Activated CD4-positive, alpha-beta T cell treated with anti-CD3 and anti-CD28 coated beads for 36 hours (primary cell): ENCODE measurements at places on chromosomes 13 and 19. TPM values are rescaled to one million over a fixed set of nuclear protein-coding genes. Genes with fewer than 3 reads are reported as not detected.

DNA sequence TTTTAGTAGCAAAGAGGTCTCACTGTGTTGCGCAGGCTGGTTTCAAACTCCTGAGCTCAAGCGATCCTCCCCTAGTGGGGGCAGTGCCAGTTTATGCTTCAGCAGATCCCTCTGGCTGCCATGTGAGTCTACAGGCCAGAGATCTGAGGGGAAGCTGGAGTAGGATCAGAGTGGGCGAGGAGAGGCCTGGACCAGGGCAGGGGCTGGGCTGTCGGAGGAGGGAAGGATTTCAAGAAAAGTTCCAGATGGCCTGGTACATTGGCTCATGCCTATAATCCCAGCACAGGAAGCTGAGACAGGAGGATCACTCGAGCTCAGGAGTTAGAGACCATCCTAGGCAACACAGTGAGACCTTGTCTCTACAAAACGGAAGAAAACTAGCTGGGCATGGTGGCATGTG lies 9.8 kb downstream of the DHX34 start:
- H3K4me3 ChIP-seq = no peak overlapping the region
- no peak overlapping the region for H3K27ac ChIP-seq
- no peak for DNase-seq

Gene KIR2DL4
- total RNA-seq = not detected

Gene EIF3K
- total RNA-seq = 269 TPM

- peaks cover 6% of the 10 kb centered on the region for H3K4me1 ChIP-seq
- H3K4me3 ChIP-seq = no peak overlapping the region
- no peaks in the 10 kb centered on the region for H3K27me3 ChIP-seq
- H3K27ac ChIP-seq = no peak overlapping the region
- DNase-seq = peak; percentile 62
Measured at GRCh38 chr19:20247016-20247683, 80.1 kb downstream of the ZNF486 start.

GRCh38 chr19:51472607-51473006 lies 5.7 kb upstream of the CEACAM18 start:
- peaks cover 24% of the 10 kb centered on the region for H3K4me1 ChIP-seq
- no peak overlapping the region for H3K4me3 ChIP-seq
- H3K27ac ChIP-seq = no peak overlapping the region
- H3K27me3 ChIP-seq = peaks cover 4% of the 10 kb centered on the region
- no peak for DNase-seq

Gene VAV1
- total RNA-seq = 73.4 TPM

DNA sequence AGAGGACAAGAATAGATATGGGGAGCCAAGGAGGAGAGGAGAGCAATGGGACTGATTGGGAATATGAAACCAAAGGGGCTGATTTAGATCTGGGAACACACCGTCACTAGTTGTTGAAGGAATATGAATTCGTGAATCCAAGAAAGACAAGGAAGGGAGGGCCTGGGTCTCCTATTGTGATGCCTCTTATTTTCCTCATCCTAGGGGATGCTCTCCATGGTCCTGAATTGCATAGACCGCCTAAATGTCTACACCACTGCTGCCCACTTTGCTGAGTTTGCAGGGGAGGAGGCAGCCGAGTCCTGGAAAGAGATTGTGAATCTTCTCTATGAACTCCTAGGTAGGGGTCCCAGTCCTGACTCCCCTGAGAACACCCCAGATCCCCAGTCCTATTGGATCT lies 21.5 kb downstream of the RYR1 start:
- H3K36me3 ChIP-seq = peaks cover 3% of the 10 kb centered on the region
- DNase-seq = no peak
- H3K27ac ChIP-seq = no peak overlapping the region
- peaks cover 3% of the 10 kb centered on the region for H3K27me3 ChIP-seq
- H3K4me3 ChIP-seq = no peak overlapping the region

- DNase-seq = no peak
- no peak overlapping the region for H3K27ac ChIP-seq
- H3K27me3 ChIP-seq = peaks cover 27% of the 10 kb centered on the region
- H3K36me3 ChIP-seq = no peaks in the 10 kb centered on the region
- H3K4me3 ChIP-seq = no peak overlapping the region
Measured at GRCh38 chr13:113856716-113857065, 7.2 kb downstream of the GAS6 start.

- no peaks in the 10 kb centered on the region for H3K4me1 ChIP-seq
- no peak overlapping the region for H3K27ac ChIP-seq
- H3K27me3 ChIP-seq = no peaks in the 10 kb centered on the region
- DNase-seq = no peak
- H3K4me3 ChIP-seq = no peak overlapping the region
Measured at GRCh38 chr13:22893204-22893603, 287.6 kb upstream of the SGCG start.

GRCh38 chr19:55086730-55087541 lies 11.3 kb downstream of the EPS8L1 start:
- H3K4me1 ChIP-seq = peaks cover 22% of the 10 kb centered on the region
- peak; percentile 71 for DNase-seq
- no peak overlapping the region for H3K27ac ChIP-seq
- peaks cover 44% of the 10 kb centered on the region for H3K27me3 ChIP-seq
- H3K4me3 ChIP-seq = peak overlapping the region; percentile 19

- no peaks in the 10 kb centered on the region for H3K27me3 ChIP-seq
- peak; percentile 80 for DNase-seq
- H3K27ac ChIP-seq = peak overlapping the region; percentile 88
Measured at GRCh38 chr13:114049026-114049425, 75.2 kb upstream of the C13orf46 start.

GRCh38 chr19:58578012-58578925 lies 5.1 kb upstream of the MZF1 start:
- H3K4me1 ChIP-seq = peaks cover 47% of the 10 kb centered on the region
- peaks cover 13% of the 10 kb centered on the region for H3K36me3 ChIP-seq
- H3K27ac ChIP-seq = peak overlapping the region; percentile 48
- H3K27me3 ChIP-seq = no peaks in the 10 kb centered on the region
- H3K4me3 ChIP-seq = peak overlapping the region; percentile 12

Gene GYS1
- 80.2 TPM for total RNA-seq

GRCh38 chr19:49856574-49857021 lies 5.6 kb downstream of the PTOV1 start:
- H3K4me3 ChIP-seq = no peak overlapping the region
- peak; percentile 11 for DNase-seq
- H3K4me1 ChIP-seq = peaks cover 14% of the 10 kb centered on the region
- no peaks in the 10 kb centered on the region for H3K27me3 ChIP-seq

- H3K27ac ChIP-seq = no peak overlapping the region
- H3K4me3 ChIP-seq = no peak overlapping the region
- H3K27me3 ChIP-seq = peaks cover 13% of the 10 kb centered on the region
- no peaks in the 10 kb centered on the region for H3K4me1 ChIP-seq
- DNase-seq = no peak
- peaks cover 4% of the 10 kb centered on the region for H3K36me3 ChIP-seq
Measured at GRCh38 chr13:29154390-29154789, 334.3 kb downstream of the MTUS2 start.

- peaks cover 70% of the 10 kb centered on the region for H3K4me1 ChIP-seq
- peak; percentile 43 for DNase-seq
- H3K27me3 ChIP-seq = no peaks in the 10 kb centered on the region
- peak overlapping the region; percentile 100 for H3K4me3 ChIP-seq
Measured at GRCh38 chr19:5623397-5624017, 624 bp downstream of the SAFB start.

Gene IFI30
- 29.5 TPM for total RNA-seq

DNA sequence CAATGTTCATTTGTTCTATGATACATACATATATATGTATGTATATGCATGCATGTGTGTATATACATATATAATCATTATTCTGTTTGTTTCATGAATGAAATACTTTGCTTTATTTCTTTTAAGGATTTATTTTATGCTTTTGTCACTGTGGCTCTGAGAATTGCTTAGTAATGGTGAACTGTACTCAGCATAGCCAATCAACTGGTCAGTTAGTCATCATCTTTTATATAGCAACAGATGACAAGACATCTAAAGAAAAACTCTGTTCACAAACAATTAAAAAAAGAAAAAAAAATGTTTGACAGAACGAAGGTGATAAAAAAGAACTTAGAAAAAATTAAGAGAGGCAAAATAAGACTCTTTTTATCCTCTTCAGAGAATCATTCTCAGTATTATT lies 1440.3 kb downstream of the PCDH9 start:
- no peak overlapping the region for H3K27ac ChIP-seq
- no peaks in the 10 kb centered on the region for H3K4me1 ChIP-seq
- no peaks in the 10 kb centered on the region for H3K36me3 ChIP-seq
- no peak for DNase-seq
- no peaks in the 10 kb centered on the region for H3K27me3 ChIP-seq

Gene CASP14
- not detected for total RNA-seq

GRCh38 chr19:39098365-39099269 lies 14.4 kb downstream of the ACP7 start:
- peaks cover 25% of the 10 kb centered on the region for H3K27me3 ChIP-seq
- DNase-seq = no peak
- H3K36me3 ChIP-seq = no peaks in the 10 kb centered on the region
- no peak overlapping the region for H3K4me3 ChIP-seq

DNA sequence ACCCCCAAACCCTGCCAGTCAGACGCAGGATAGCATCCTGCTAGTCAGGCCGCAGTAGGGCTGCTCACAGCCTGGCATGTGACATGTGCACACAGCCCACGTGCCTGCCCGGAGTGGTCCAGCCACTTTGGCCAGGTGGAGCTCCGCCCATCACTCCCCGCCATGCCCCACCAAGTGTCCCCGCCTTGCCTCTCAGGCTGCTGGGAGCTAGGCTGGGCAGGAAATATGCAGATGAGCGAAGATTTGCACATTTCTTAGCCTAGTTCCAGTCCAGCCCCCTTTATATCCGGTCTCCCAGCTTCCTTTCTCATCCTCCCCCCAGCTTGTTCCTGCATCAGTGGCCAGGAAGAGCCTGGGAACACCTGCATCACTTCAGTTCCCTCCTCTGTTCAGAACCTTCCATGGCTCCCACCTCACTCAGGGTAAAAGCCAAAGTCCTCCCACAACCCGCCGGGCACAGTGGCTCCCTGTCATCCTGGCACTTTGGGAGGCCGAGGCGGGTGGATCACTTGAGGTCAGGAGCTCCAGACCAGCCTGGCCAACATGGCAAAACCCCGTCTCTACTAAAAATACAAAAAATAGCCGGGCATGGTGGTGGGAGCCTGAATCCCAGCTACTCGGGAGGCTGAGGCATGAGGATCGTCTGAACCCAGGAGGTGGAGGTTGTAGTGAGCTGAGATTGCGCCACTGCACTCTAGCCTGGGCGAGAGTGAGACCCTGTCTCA lies 2.3 kb upstream of the DOCK6 start:
- no peak overlapping the region for H3K27ac ChIP-seq
- H3K4me1 ChIP-seq = peaks cover 3% of the 10 kb centered on the region
- H3K36me3 ChIP-seq = no peaks in the 10 kb centered on the region
- no peak overlapping the region for H3K4me3 ChIP-seq
- no peak for DNase-seq

GRCh38 chr19:2636897-2637683 lies 65.4 kb downstream of the GNG7 start:
- H3K4me3 ChIP-seq = no peak overlapping the region
- no peak overlapping the region for H3K27ac ChIP-seq
- H3K36me3 ChIP-seq = no peaks in the 10 kb centered on the region
- DNase-seq = peak; percentile 87

GRCh38 chr13:34815526-34815925 lies 126.5 kb upstream of the NBEA start:
- peaks cover 2% of the 10 kb centered on the region for H3K27me3 ChIP-seq
- no peaks in the 10 kb centered on the region for H3K36me3 ChIP-seq
- no peak overlapping the region for H3K4me3 ChIP-seq
- no peak overlapping the region for H3K27ac ChIP-seq
- no peak for DNase-seq
- no peaks in the 10 kb centered on the region for H3K4me1 ChIP-seq

Gene ATP5F1D
- 180 TPM for total RNA-seq

DNA sequence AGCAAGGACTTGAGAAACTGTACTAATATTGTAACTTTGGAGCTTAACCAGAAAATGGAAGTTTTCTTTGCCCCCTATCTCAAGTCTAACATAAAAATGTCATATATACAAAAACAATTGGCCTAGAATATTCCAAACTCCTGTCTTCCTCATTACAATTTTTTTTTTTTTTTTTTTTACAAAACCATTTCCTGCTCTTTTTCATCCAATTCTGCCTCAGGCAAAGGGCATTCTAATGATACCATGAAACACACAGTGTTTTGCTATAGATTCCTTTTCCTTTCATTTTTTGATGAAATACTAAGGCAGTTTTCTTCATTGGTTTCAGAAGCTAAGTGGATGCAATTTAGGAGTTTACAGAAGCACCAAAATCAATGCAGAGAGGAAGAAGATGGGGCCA lies 119.7 kb downstream of the LHFPL6 start:
- no peak overlapping the region for H3K27ac ChIP-seq
- H3K36me3 ChIP-seq = no peaks in the 10 kb centered on the region
